Lung (tissue), 17 donors: ENCODE measurements at places on chromosomes 13 and 19.

GRCh38 chr19:52735734-52736133, 890 bp upstream of the ZNF611 start:
- DNase-seq: peak; percentile 32

GRCh38 chr13:76600081-76600480, 286.1 kb downstream of the KCTD12 start:
- peak; percentile 49 for DNase-seq

GRCh38 chr19:55716531-55716930, 21.7 kb downstream of the NLRP9 start:
- DNase-seq: no peak

GRCh38 chr13:106701771-106702341, 133.9 kb upstream of the ARGLU1 start:
- no peak for DNase-seq

- DNase-seq: no peak
Measured at GRCh38 chr19:51544038-51544437, 12.6 kb upstream of the SIGLEC6 start.

DNA sequence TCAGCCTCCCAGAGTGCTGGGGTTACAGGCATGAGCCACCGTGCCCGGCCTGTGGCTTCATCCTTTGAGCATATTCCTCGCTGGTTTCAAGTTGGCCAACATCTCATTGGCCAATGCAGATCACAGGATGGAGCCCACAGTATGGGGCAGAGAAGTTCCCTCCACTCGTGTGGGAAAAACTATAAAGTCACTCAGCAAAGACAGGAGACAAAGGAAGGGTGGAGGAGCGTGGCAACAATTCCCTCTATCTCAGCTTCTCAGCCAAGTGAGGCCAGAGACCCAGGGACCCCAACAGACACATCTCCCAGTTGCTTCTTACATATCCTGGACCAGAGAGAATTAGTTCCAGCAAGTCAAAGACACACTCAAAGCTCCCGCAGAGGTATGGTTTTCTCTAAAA, 184.6 kb upstream of the SOX1 start:
- no peak for DNase-seq

DNA sequence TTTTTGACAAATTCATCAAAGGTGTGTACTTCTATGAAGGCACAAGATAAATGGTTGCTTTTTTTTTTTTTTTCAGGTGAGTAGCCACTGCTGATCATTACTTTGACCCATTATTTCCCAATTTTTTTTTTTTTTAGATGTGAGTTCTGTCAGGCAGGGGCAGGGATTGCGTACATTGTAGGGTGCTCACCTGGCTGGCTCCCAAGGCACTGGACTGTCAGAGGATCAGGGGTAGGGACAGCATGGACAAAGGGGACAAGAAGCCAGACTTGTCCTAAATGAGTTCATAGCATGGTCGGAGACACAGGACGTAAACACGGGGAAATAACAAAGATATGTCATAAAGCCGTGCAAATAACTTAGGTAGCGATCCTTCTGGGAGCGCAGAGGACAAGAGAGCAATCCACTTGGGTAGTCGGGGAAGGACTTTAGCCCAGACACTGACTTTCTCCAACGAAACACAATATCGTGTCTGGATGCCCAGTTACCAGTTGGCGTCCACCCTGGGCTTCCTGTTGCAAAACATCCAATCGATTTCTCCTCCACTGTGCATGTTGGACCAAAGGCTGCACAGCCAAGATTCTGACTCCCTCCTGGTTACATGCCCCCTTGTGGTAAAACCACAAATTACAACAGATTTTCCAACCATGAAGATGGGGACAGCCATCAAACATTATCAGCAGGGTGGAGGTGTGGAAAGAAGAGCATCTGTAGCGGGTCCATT, 27.5 kb upstream of the KATNAL1 start:
- no peak for DNase-seq

GRCh38 chr19:55018216-55018615, 19.8 kb downstream of the GP6 start:
- no peak for DNase-seq

GRCh38 chr19:11685676-11686650, 52.8 kb downstream of the ZNF823 start:
- peak; percentile 39 for DNase-seq

GRCh38 chr13:46926916-46927590, 30.2 kb upstream of the HTR2A start:
- peak; percentile 6 for DNase-seq

GRCh38 chr19:22882797-22883196, 50.7 kb downstream of the ZNF723 start:
- peak; percentile 47 for DNase-seq

DNA sequence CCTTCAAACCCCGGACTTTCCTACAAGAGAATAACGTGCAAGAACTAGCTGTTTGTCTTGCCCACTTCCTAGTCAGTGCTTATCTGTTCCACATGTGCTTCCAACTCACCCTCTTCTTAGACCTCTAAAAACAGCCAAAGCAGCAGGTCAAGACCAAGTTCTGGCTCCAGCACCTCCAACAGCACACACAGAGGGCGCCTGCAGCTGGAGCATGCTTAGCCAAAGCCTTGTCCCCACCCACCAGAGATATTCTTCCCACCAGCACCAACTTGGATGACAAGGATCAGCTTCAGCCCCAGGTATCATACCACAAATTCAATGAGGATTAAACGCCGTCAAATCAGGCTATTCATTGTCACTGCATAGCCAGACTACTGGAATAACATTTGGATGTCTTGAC, 17.9 kb downstream of the RCBTB1 start:
- DNase-seq: no peak
